ENCODE measurements at places on chromosomes 3 and 15. TPM values are rescaled to one million over a fixed set of nuclear protein-coding genes. Genes with fewer than 3 reads are reported as not detected.

GRCh38 chr3:191783024-191783423, 322.1 kb downstream of the PYDC2 start:
- no peak for DNase-seq

DNA sequence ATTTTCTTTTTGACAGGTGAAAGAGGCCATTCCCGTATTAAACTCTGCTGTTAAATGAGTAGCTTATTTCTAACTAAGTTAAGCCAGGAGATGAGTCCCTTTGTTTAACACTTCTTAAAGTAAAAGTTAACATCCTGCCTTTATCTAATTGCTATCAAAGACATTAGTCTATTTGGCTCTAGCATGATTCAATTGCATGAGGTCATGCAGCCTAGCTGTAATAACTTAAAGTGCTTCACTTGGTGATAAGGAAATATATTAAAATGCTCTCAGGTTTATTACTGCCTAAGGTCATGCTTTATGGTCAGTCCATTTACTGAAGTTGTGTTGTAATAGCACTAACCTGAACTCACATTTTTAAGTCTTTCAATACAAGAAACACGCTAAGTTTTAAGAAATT, 82.3 kb upstream of the MLF1 start:
- no peak for DNase-seq

- DNase-seq = no peak
These were observed 74.2 kb downstream of the GTF2E1 start for GRCh38 chr3:120816728-120817127.

- DNase-seq = no peak
These were observed 1.8 kb downstream of the PSTPIP1 start for GRCh38 chr15:76996526-76997401.

GRCh38 chr3:190619761-190620160, 105.9 kb downstream of the IL1RAP start:
- DNase-seq = no peak

ADAMTS17 gene
- 4.4 TPM for total RNA-seq

DNA sequence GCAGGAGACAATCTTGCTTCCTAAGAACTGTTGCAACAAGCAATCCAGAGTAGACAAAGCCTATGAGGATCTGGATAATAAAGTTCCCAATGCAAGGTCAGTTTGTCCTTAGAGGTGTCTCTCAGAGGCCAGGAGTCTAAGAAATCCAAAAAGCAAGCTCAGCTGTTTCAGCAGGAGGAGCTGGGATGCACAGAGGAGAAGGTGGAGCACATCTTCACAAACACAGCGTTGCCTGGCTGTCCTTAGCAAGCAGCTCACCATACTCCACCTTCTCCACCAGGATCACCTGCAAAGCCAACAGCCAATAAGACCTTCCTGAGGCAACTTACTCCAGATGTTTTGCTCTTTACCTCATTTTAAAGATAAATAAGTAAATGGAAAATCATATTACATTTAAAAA, 365 bp downstream of the ZBED2 start:
- DNase-seq = no peak

GRCh38 chr15:91186904-91187656, 87.0 kb downstream of the SV2B start:
- DNase-seq = no peak

DNA sequence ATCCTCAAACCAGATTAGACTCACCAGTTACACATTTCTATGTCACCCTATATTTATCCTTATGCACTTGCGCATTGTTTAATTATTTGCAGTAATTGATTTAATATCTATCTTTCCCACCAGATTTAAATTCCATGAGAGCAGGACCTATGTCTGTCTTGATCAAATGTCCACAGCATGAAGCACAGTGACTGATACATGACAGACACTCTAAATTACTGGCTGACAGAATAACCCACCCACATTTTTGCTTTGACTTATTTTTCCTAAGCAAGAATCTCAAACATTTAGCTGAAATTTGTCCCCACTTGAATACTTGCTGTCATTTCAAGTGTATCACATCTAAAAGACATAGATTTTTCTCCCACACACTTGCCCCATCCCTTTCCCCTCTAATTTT, 7.5 kb downstream of the CD200R1 start:
- DNase-seq = no peak

ASB7 gene
- 6.2 TPM for total RNA-seq

SLC22A14 gene
- not detected for total RNA-seq

DNA sequence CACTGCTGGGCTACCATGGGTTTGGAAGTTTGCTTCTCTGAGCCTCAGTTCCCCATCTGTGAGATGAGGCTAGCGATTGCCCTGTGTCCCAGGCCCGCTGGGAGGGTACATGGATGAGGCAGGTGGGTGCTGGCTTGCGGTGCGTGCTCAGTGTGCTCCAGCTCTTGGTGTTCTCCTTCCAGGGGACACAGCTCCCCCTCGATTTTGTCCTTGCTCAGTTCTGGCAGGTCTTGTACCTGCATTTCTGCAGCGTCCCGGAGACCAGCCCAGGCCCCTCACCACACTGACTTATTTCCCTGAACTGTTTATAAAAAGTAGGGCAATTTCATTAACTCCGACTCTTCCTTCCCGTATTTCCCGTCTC, 95.4 kb downstream of the TBC1D2B start:
- DNase-seq = no peak

- no peak for DNase-seq
These were observed 44.5 kb upstream of the KIF23 start for GRCh38 chr15:69369631-69370030.

GRCh38 chr15:31271711-31272557, 54.7 kb upstream of the KLF13 start:
- DNase-seq = peak; percentile 42

DNA sequence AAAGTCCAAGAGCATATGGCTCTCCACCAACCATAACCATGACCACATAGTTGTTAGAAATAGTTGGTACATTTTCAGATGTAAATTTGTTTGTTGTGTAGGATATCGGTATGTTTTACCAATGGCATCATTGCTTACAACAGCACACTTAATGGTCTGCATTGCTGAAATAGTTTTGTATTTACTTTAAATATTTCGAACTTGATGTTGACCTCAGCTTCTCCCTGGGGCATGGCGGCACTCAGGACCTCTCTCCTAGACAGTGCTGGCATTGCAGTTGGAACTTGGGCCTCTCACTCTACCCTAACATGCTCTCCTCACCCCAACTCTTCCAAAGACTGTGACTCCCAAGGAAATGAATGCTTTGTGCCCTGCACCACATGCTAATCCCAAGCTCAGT, 5.0 kb downstream of the SLC22A13 start:
- DNase-seq = no peak

DNA sequence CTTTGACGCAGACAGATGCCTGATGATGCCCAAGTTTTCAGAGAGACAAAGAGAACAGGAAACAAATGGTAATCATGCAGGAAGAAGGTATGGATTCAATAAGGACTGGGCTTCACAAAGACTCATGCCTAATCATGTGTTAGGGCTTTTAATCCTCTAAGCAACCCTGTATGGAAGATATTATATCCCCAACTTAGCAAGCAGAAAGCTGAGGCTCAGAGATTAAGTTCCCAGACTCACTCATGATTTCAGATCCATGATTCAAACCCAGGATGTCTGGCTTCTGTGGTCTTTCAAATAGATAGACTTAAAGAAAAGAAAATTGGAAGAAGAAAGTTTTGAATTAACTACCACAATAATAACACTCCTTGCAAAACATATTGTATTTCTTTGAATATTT, 4.1 kb upstream of the CLASP2 start:
- DNase-seq = no peak

- no peak for DNase-seq
These were observed 43.8 kb downstream of the ADAMTSL3 start for GRCh38 chr15:83697716-83698115.

DNA sequence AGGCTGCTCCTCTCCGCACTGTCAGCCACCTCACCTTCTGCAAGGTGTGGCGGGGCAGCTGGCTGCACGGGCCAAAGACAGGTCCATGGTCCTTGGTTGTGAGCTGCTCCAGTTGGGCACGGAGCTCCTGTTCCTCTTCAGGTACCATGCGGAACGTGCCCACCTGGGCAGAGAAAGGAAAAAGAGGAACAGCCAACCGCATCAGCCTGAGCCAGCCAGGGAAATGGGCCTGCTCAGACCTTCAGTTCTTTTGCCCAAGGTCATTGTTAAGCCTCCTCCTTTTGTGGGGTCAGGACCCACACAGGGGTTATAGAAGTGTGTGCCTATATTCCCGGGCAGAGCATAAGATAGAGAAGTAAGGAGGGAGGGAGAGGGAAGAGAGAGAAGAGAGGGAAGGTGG, 2.8 kb downstream of the RLBP1 start:
- no peak for DNase-seq

GRCh38 chr3:156551261-156551660, 3.7 kb downstream of the SSR3 start:
- DNase-seq = no peak

PAK6 gene
- total RNA-seq = 15.3 TPM

GRCh38 chr15:90979582-90979981, 14.8 kb downstream of the PRC1 start:
- no peak for DNase-seq

DNA sequence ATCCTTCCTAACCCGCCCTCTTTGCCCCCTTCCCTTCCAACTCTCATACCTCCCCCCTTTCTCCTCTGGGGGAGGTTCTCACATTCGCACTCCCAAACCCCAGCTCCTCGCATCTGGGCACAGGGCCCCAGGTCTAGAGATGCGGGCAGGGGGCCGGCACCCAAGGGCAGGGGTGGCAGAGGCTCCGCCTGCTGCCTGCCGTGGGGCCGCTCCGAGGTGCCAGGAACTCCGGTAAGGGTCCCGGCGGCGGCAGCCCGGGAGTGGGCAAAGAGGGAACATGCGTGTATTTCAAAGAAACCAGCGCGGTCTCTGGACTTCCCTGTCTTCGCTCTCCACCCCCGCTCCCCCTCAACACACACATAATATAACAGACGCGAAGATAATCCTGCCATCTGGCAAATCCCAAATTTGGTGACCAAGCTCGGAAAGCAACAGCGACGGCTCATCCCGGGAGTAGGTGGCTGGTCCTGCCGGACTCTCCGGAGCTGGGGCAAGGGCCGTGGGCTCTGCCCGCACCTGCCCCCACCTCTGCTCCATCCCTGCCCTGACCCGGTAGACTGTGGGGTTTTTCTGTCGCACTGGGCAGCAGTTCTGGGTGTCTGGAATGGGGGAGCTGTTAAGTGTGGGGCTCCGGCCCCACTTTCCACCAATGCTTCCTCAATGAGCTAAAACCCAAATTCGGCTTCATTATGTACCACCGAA, 31.0 kb downstream of the NR2F2 start:
- DNase-seq = no peak

POLR2M gene
- total RNA-seq = 97.5 TPM

GRCh38 chr3:100521439-100521845, 29.0 kb downstream of the TMEM45A start:
- no peak for DNase-seq

- no peak for DNase-seq
These were observed 238.0 kb downstream of the DOCK3 start for GRCh38 chr3:50912746-50913145.

DNA sequence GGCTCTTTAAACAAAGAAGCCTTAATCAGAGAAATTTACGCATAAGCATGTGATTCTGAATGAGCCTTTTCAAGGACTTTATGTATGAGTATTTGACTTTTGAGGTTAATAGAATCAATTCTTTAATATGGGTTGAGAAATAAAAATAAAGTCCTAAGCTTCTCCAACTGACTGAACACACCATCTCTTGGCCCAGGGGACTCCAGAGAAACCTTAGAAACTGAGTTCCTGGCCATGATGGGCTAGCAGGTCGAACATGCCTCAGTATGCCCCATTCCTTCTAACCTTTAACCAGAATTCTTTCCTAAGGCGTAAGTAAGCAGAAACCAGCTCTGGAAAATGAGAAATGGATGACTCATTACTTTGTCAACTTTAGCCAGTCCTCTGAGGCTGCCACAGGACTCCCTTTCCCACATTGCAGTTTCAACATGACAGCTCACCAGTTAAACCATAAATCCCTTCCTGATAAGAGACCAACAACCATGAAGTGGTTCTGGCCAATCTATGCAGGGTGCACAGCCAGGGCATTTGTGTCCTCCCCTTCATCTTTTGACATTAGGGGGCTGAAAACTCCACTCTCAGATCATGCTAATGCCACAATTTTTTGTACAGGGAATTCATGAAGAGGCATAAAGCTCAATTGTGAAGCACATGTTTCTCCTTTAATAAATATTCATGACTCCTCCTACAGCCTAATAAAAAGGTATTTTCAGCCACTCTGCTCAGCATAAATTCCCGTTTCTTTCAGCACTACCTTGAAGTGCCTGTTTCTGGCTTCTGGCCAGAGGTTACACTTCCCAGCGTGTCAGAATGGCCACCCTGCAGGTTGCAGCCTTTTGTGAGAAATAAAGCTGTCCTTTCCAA, 33.3 kb downstream of the TM4SF18 start:
- peak; percentile 62 for DNase-seq

PGBD4 gene
- total RNA-seq = 2.0 TPM

Measured in right atrium auricular region (tissue), 2 donors.